ENCODE measurements at places on chromosomes 16 and 17.

GRCh38 chr16:54431041-54431996, 144.7 kb upstream of the IRX3 start:
- no peak for DNase-seq

DNA sequence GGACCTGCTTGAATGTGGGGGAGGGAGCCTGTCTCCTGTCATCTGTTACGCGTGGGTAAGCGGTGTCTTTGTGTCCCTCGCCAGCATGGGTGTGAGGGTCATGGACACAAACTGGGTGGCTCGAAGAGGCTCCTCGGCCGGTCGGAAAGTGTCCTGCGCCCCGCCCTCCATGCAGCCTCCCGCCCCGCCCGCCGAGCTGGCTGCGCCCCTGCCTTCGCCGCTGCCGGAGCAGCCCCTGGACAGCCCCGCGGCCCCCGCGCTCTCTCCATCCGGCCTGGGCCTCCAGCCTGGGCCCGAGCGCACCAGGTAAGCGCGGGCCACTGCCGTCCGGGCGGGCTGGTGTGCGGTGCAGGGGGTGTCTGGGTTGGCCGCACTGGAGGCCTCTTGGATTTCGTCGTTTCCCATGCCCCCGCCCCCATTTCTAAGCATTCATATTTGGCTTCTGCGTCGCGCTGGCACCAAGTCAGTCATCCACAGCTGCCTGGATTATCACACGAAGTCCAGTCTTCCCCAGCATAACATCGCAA, 43.8 kb downstream of the ELAC2 start:
- DNase-seq, result no peak

DNA sequence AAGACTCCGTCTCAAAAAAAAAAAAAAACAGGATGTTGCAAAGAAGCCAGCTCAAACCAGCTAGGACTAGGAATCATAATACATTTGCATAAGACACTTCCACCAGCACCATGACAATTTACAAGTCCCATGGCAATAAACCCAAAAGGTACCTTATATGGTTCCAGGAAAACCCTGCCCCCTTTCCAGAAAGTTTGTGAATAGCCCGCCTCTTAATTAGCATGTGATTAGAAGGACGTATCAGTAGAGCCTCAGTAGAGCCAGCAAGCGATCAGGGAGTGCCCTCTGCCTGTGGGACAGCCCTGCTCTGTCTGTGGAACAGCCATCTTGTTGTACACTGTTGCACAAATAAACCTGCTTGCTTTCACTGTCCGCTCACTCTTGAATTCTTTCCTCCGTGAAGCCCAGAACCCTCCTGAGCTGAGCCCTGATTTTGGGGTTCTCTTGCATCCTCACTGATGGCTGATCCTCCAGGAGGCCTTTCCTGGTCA, 14.0 kb downstream of the NUPR1 start:
- no peak for DNase-seq

DNA sequence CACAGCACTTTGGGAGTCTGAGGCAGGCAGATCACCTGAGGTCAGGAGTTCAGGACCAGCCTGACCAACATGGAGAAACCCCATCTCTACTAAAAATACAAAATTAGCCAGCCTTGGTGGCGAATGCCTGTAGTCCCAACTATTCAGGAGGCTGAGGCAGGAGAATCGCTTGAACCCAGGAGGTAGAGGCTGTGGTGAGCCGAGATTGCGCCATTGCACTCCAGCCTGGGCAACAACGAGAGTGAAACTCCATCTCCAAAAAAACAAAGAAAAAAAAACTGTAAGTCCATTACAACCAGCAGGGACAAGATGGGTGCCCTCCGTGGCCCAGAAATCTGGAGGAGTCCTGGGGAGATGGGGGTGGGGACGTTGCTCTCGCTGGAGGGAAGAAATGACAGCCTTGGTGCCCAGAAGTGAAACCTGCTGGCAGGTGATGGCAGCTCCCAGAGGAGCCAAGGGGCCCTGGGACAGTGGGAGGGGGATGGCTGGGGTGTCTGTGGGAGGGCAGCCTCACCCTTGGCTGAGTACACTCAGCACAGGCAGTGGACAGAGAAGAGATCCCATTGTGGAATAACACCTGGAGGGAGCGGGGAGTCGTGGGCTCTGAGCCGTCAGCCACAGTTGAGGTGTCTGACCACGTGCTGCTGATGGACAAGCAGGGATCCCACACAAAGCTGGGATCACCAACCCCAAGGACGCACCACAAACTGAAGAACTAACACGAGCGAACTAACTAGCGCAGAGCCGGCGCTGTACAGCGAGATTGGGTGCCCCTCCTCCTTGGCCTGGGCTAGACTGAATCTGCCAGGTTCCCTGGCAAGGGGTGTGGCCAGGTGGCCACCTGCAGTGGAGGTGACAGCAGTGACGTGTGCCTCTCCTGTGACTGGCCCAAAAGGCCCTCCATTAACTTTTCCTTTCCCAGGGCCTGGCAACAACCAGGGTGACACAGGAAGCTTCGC, 46.9 kb upstream of the BAHCC1 start:
- DNase-seq, result no peak

DNA sequence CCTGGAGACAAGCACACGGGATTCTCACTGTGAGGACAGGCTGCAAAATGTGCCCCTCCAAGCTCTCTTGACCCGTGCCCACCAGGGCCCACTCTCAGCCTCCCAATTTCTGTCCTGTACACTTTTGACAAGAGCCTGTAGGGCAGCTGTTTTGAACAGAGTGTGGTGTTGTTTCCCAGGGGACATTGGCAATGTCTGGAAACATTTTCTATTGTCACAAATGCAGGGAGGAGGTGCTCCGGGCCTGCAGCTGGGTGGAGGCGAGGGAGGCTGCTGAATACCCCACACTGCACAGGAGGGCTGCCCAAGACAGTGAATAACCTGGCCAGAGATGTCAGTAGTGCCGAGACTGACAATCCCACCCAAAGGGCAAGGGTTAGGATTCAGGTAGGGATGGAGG, 10.5 kb downstream of the CEP295NL start:
- DNase-seq, result no peak

- no peak for DNase-seq
Measured at GRCh38 chr16:24652209-24652712, 77.2 kb upstream of the TNRC6A start.

DNA sequence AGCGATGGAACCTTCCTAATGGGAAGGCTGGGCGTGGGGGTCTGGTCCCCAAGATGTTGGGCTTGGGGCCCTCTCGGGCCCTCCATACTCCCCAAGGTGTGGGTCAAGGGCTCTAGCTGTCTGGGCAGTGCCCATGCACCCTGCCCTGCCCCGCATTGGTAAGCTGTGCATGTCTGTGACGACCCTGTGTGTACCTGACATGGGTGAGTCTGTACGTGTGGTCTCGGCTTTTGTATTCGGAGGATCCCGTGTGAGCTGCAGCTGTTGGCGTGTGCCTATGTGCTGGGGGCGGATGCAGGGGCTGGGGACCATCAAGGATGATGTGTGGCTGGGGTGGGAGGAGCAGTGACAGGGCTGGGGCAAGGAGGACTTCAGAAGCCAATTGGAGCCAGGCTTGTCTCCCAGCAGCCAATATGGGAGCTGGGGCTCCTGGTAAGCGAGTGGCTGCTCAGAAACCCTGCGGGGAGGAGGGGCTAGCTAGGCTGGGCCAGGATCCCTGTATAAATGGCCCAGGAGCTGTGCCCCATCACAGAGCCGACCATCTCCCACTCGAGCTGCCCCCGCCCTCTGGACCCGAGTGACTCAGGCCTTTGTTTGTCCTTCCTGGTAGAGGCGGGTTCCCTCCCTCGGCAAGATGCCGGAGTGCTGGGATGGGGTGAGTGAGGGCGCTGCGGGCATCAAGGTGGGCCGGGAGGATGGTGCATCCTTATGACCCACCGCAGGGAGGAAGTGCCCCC, at the start of gene NDRG4:
NDRG4 (plus strand) TSS at position 529 of the 737 bp plus-strand sequence; CDS start at position 635, 106 bp downstream.
- no peak for DNase-seq

DNA sequence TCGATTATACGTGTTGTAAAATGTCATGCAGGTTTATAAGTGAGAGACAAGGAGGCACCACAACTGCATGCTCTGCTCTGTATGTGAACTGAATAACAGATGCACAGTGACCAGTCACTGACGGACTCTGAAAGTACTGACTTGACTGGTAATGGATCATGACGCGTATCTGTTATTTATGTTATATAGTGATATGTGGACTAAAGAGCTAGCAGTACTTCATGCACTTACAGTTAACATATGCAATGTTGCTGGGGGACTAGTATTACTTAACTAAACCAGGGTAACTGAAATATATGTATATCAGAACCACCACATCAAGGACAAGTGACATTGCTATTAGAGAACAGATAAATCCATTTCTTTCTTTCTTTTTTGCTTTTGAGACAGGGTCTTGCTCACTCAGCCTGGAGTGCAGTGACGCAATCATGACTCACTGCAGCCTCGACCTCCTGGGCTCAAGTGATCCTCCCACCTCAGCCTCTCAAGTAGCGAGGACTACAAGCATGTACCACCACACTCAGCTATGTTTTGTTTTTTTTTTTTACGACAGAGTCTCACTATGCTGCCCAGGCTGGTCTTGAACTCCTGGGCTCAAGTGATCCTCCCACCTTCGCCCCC, 17.2 kb downstream of the COIL start:
- DNase-seq, result no peak

DNA sequence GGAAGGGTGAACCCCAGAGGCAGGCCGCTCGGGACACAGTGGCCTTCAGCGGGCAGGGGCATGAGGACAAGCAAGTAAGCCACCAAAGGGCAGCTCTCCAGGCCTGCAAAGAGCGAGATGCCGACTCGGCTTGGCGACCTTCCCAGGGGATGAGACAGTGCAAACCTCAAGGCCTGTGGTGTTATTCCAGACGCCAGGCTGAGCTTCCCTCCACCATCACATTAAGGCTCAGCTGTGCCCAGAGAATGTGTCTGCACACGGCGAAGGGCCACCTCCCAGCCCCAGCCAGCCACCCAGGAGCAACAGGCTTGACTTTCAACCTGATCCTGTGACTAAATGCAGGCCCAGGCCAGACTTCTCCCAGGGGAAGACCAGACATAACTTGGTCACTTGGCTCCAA, 251.4 kb downstream of the SOX9 start:
- DNase-seq, result no peak

DNA sequence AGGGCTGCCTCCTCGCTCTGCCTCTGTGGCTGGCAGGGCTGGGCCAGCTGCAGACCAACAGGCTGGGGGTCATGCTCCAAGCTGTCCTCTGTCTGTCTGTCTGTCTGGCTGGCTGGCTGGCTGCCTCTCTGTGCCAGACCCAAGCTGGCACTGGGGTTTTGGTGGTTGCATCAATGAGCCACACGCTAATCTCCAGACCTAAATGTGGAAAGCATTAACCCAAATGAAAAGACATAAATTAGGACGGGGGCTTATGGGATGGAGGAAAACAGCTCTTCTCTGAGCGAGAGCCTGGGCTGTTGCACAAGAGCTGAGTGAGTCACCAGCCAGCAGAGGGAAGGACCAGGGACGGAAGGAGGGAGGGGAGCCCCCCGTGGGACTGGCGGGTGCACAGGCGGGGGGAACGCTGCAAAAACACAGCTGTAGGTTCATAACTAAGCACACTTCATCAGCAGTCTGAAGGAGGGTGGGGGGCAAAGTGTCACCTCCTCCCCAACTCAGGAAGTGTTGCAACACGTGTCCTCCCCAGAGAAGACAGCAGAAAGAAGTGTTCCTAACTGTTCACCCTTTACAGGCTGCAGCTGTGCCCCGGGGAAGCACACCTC, 83.4 kb downstream of the GAS7 start:
- DNase-seq, result peak; percentile 37

DNA sequence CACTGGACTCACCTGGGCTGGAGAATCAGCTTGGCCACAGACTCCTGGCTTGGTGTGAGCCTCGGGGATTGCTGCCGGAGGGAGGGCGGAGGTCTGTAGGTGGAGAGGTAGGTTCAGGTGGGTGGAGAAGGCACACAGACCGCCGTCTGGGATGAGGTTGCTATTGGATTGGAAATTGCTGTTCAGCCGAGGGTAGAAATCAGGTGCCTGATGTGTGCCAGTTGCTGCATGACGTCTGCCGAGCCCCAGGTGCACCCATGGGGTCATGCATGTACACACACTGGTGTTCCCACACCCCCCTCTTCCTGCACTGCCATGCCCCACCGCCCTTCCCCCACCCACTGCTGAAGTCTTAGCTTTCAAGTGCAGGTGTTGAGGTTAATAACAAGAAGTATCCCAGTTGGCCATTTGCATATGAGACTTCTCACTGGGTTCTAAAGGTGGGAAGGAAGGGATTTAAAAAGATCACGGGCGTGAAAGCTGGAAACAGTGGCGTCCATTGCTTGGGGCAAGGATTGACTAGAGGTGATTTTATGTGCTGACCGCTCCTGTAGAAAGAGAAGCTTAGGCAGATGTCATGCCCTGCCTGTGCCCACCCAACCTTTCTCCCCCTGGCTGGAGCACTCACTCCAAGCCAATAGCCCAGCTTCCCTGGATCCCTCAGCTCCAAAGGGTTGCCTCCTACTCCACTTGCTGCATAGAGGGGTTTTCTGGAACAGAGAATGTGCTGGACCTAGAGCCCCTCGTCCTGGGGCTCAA, 193.6 kb downstream of the CCDC182 start:
- DNase-seq, result no peak

- DNase-seq, result no peak
Measured at GRCh38 chr16:87619360-87620200, 17.3 kb downstream of the JPH3 start.

DNA sequence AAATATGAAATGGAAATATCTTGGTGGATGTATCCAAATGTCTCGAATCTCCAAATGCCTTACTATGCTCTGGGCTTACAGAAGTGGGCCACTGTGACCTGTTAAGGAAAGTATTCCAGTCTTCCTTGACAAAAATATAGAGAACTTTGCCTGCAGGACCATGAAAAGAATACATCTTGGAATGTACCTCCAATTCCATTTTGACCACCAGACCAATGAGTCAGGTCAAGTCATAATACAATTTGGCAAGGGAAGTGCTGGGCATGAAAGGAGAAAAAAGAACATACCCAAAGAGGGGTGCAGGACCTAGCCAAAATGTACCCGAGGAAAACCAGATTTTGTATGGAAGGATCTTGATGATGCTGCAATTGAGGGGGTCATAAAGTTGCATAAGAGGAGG, 1153.7 kb upstream of the GOT2 start:
- DNase-seq, result no peak

DNA sequence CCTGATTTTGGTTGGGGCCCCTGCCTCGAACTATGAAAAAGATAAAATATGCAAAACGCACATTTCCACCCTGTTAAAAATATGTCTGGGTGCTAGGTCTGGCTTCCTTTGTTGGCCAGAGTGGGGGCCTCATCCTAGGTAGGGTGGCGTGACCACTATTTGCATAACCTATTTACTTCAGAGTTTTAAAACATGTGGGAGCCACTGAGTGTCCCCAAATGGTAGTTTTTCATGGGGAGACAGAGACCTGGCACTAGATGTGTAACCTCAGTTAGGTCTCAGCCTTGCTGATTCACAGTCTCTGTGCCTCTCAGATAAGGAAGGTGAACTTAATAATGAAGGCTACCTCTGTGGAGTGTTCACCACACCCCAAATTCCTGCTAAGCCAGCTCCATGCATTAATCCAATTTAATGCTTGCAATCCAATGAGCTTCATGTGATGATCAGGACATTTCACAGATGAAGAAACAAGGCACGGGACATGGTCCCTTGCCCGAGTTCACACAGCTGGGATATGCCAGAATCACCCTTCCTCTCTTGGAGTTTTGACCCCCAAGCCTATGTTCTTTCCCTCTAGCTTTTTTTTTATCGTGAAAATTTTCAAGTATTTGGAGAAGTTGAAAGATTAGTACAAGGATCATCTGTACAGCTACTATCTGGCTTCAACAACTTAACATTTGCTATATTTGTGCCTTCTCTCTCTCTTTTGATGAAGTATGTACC, 103.4 kb downstream of the IRF8 start:
- DNase-seq, result no peak

- no peak for DNase-seq
Measured at GRCh38 chr17:12994341-12995074, 23.3 kb downstream of the ELAC2 start.

All from activated T-cell treated with anti-CD3 and anti-CD28 coated beads for 4 hours (primary cell).